ENCODE measurements at places on chromosomes 3 and 15.
A peak's percentile ranks its signal among the peaks of the same experiment; 100 is the strongest.

GRCh38 chr3:172716476-172716875 lies 5.6 kb upstream of the NCEH1 start:
- DNase-seq: no peak

GRCh38 chr3:14261229-14261628 lies 82.6 kb downstream of the LSM3 start:
- peak; percentile 79 for DNase-seq

GRCh38 chr3:175741951-175742350 lies 882.8 kb downstream of the NAALADL2 start:
- no peak for DNase-seq

DNA sequence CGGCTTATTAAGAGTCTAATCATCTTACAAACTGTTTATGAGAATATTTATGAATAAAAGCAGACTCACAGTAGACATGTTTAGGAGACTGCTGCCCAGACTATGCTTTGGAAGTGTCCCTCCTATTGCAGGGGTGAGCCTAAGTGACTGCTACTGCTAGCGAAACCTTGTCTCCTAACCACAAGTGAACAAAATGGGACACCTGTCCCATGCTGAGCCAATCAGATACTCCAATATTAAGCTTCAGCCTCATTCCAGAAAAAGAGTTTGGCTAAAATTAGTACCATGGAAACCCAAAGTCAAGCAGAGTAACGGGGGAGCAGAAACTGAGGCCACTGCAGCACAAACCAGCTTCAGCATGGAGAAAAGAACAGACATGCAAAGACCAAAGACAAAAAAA lies 4.6 kb downstream of the DENND6A start:
- DNase-seq: no peak

DNA sequence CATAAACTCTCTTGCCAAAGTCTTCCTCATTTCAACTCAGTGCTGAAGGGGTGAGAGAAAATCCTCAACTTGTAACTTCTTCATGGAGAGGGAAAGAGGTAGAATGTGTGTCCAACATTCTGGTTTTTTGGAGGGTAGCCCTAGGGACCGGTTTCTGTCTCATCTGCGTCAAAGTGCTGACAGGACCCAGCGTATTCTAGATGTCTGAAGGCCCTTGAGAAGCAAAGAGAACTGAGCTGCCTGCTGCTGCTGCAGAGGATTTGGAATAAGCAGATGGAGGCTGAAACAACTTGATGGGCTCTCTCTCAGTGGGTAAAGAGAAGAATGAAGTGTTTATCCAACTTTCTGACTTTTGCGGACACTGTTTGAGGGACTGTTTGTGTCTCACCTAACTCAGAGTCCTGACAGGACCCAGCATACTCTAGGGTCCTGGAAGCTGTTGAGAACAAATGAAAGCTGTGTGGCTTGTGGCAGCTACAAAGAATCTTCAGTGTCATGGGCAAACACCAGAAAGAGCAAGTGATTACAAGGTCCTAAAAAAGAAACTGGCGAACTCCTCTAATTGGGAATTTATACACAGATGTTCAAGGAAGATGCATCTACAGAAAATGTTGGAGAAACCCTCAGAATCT lies 174.4 kb downstream of the SI start:
- no peak for DNase-seq

GRCh38 chr3:38119821-38120692 lies 16.9 kb downstream of the ACAA1 start:
- DNase-seq: no peak

- no peak for DNase-seq
These were observed 72.0 kb upstream of the GLCE start for GRCh38 chr15:69088300-69088965.

GRCh38 chr3:99319961-99320360 lies 318.4 kb upstream of the COL8A1 start:
- DNase-seq: no peak

DNA sequence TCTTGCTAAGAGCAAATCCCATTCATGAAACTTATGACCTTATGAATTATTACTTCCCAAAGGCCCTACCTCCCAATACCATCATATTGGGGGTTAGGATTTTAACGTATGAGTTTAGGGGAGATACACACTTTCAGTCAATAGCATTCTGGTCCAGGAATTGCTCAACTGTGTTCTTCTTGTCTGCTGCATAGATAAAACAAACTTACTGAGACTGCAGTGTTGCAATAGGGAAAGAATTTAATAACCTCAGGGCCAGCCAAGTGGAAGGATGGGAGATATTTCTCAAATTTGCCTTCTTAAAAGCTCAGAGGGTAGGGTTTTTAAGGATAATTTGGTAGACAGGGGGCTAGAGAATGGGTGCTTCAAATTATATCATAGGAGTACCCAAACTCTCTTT lies 625.8 kb downstream of the OTOL1 start:
- no peak for DNase-seq

GRCh38 chr3:64445109-64445943 lies 220.1 kb upstream of the PRICKLE2 start:
- no peak for DNase-seq

DNA sequence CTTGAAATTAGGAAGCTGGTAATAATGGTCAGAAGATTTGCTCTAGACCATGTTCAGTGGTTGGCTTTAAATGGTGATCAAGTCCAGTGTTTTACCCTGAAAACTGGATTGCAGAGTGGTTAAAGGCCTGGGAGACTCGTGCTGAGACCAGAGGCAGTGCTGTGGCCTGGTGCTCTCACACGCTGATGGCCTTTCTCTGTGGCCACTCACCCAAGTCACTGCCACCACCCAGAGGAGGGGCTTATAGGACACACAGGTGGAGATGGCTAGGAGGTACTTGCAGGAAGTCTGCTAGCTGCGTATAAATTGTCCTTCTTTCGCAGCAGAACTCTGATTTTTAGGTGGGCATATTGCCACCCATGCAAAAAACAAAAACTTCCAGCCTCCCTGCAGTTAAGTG lies 6.2 kb upstream of the EHD4 start:
- no peak for DNase-seq

DNA sequence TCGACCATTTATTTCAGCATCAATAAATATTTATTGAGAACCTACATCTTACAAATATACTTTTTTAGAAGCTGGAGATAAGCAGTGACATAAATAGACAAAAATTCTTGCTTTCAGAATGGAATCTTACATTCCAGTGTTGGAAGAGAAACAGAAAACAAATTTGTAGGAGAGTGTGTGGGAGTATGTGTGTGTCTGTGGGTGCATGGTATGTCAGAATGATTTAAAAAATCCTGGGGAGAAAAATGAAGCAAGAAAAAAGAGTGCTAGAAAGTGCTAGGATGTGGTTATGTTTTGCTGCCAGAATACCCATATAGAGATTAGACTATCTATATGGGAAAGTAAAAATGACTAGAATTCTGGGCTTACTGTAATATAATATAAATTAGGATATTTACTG lies 561.7 kb upstream of the SGO1 start:
- no peak for DNase-seq

GRCh38 chr15:64783796-64784195 lies 8.4 kb upstream of the RBPMS2 start:
- DNase-seq: no peak

- no peak for DNase-seq
These were observed 9.1 kb upstream of the FEM1B start for GRCh38 chr15:68268405-68268804.

GRCh38 chr15:93071469-93071936 lies 17.5 kb downstream of the RGMA start:
- DNase-seq: no peak

GRCh38 chr3:62451211-62451887 lies 78.0 kb upstream of the FEZF2 start:
- no peak for DNase-seq

DNA sequence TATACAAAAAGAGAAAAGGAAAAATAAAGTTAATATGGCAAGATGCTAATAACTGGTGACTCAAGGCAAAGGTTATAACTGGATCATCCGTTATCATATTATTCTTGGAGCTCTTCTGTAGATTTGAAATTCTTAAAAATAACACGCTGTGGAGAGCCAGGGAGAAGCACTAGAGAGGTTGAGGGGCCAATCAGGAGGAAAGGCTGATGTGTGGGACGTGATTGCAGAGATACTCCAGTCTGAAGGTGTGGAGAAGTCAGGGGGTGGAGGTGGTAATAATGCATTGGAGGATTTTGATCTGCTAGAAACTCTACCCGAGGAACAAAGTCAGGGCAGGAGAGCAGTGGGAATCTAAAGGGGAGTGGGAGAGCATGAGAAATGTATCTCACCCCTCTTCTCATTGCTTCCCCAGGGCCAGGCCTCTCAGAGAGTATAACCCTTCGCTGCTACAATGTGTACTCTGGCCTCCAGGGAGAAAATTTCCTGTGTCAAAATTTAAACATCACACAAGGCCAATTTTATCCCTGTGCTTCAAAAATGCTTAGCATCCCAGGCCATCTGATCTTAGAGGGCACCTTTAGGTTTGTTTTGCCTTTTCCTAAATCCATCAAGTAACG lies 211.5 kb upstream of the SEMA6D start:
- DNase-seq: peak; percentile 75

DNA sequence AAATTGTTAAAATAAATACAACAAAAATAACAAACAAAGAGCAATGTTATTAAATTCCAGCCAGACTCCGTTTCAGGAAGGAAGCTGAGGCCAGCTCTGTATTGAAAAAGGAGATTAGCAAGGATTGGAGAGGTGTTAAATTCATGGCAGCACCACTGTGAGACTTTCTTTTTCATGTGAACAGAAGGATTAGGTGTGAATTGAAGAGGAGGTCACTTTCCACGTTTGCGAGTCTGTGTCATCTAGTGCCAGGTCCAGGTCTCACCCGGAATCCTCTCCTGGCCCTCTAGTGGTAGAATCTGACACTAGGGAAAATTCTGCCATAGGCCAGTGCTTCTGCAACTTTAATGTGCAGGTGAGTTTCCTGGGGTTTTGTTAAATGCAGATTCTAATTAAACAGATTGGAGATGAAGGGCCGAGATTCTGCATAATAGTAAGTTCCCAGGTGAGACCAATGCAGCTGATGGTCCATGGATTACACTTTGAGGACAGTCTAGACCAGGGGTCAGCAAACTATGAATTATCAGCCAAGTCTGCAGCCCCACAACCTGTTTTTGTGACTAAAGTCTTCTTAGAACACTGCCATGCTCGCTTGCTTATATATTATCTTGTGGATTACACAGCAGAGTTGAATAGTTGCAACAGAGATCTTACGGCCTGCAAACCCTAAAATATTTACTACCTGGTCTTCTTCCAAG lies 9.2 kb upstream of the SLC6A1 start:
- no peak for DNase-seq

All from putamen (tissue), 1 donor.